ENCODE measurements at places on chromosomes 13 and 19.

DNA sequence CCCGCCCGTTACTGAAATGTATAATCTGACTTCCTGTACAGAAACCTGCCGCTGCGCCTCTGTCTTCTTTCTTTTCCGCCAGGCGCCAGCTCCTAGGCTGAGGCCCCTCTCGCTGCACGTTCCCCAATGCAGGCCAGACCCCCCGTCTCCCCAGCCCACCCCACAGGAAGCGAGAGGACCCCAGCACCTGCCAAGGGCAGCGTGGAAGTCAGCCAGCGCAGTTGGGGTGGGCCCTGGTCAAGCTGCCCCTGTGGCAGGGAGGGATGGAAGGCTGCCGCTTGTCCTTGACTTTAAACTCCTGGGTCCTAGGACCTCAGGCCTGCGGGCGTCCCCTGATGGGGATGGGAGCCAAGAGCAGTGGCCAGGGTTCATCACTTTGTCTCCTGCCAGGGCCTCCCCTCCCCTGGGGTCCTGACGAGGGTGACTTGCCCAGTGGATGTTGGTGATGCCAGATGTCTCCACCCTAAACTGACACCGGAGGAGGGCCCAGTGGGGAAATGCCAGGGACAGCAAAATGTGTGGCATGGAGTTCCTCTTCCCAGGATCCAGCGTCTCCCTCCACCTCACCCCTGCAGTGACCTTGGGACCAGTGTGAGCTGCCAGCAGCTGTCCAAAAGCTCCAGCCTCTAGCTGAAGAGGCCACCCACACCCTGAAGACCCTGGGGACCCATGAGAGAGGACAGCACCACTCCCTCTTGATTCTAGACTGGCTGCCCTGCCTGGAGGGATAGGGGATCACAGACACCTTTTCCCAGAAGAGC is 8.5 kb upstream of the MARCHF2 start:
- no peak for DNase-seq

DNA sequence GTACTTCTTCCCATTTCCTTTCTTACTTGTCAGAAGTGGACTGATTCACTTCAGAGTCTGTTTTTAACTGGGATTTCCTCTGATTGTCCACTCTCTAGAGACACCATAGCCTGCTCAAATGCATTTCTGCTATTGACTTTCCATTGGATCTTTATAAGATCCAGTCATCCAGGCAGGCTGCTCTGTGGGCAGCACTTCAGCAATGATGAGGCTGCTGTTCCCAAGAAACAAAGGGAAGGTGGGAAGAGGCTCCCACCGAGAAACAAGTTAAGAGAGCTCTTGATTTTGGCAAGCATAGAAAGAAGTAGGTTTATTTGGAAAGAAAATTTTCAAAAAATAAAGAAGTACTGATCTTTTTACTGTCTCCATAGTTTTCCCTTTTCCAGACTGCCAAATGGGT is 125.8 kb upstream of the STARD13 start:
- no peak for DNase-seq

GRCh38 chr13:43732726-43733125 is 54.0 kb downstream of the ENOX1 start:
- DNase-seq = no peak

DNA sequence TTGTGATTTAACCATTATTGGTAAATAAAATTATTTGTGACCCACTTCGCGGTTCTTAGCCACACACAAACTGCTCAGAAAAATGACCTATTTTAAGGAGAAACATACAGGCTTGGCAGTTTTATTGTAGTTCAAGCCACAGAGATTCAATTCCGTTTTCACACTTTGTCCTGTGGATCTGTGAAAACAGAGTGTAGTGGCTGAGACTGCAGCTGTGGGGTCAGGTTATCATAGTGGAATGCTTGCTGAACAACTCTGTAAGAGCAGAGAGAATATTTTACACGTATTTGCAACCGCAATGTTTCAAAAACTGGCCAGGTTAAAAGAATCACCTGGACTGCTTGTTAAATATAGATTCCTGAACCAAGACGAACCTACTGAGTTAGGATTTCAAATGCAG is 292.5 kb downstream of the GPC5 start:
- DNase-seq = no peak

GRCh38 chr13:27347211-27347772 is 76.7 kb downstream of the RASL11A start:
- DNase-seq = no peak

GRCh38 chr19:40502647-40503319 is 36.0 kb downstream of the SPTBN4 start:
- DNase-seq = no peak

DNA sequence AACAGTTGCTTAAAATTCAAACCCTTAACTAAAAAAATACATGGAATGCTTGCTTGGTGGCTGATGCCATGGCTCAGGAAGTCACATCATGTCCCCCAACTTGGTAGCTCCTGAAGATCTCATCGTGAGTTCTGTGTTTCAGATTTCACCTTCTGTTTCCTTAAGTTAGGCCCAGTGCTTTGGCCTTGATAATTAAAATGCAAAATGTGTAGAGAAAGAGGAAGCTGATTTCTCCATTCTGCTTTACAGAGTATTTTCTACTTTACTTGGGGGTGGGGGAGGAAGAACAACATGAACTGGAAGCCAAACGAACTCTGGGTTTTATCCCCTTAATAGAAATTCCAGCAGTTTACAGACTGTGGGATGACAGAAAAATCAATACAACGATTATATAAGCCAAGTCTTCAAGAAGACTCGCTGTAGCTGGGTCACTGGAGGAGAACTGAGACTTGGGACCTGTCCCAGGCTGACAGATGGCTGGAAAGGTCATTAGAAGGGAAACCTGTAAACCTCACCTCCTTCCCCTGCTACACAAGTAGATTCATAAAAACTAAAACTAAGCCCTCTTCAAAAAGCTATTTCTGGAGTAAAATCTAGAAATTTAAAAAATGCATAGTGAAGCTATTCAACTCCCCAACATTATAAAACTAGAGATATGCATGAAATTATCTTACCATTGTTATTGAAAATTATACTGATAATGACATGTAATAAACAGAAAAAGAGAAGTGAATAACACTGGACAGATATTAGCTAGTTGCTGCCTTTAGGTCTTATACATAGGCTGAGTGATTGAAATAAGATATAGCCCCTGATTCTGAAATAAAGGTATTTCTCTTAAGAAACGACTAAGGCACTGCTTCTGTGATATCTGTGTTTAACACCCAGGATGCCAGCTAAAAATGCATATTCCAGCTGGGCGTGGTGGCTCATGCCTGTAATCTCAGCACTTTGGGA is 22.1 kb upstream of the GGACT start:
- no peak for DNase-seq

- DNase-seq = no peak
These were observed 834.0 kb upstream of the PCDH9 start for GRCh38 chr13:68064001-68064770.

- DNase-seq = no peak
These were observed 22.2 kb downstream of the AP2S1 start for GRCh38 chr19:46828484-46828883.

DNA sequence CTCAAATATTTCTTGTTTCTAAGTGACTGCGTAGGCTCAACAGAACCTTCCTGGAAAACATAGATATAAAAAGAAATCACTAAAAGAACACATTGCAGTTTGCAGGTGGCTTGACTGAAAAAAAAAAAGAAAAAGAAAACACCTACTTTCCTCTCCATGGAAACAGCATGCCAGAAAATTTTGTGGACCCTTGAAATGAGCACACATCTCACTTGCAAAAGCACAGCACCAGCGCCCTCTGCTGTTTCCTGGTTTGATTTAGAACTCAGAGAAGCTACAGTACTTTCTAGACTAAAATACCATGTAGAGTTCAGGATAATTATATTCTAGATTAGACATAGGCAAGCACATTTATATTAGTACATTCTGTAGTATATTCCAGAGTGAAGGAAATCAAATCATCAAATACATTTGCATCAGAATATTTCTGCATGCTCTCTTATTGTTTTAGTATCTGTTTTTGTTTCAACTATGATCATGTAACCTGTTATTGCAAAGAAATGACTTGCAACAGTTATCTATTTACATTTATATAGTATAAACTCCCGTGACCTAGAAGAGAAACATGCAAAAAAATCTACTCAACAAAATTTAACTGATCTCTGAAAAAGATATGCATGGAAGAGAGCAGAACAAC is 22.3 kb upstream of the XPO4 start:
- DNase-seq = peak; percentile 54

- no peak for DNase-seq
These were observed 25.4 kb downstream of the PCDH9 start for GRCh38 chr13:67204764-67205163.

- DNase-seq = no peak
These were observed 16.1 kb downstream of the ERFL start for GRCh38 chr19:41911889-41912731.

DNA sequence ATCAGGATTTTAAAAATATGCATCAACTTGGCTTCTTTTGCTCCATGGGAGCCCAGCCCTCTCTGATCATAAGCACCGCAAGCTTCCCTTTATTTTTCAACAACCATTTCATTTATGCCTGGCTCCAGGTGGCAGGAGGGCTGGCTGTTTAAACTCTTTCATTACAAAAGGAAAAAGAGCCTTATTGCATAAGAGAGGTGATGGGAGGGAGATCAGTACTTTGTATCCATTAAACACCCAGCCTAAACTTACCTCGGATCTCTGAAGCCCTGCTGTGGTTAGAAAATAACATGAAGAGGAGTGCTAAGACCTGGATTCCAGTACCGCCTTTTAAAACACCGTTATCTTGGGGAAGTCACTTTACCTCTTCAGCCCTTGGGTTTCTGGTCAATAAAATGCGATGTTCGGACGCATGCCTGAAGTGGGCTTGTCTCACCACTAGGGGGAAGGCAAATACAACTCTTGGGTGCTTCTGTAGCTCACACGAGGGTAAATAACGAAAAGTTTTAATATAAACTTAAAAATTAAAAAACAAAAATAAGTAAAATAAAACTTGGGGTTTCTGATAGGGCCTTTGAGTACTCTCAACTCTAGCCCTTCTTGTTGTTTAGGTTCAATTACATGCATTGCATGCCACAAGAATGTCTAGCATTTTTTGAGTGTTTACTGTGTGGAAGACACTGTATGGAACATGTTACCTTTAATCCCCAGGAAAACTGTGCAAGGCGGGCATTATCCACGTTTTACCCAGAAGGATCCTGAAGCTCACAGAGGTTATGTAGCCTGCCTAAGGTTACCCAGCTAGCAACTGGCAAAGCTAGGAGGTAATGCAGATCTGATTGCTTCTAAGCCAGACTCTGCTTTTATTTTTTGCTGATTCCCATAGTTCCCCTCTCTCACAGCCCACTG is 240.3 kb downstream of the LMO7 start:
- peak; percentile 33 for DNase-seq

GRCh38 chr13:77583581-77583980 is 48.1 kb downstream of the SCEL start:
- no peak for DNase-seq

DNA sequence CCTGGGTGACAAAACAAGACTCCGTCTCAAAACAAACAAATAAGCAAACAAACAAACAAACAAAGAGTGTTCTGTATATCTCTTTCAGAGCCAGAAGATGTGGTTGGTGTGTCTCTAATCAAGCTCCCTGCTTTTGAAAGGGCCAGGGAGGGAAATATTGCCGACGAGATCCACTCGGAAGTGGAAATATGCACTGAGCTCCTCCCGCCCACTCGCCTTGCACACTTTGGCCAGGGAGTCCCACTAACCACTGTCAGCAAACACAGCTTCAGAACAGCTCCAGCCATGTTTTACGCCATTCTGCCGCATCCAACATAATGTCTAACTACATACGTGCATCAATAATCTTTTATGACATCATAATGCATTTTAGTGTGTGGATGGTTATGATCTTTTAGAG is 155.5 kb upstream of the VSTM2B start:
- no peak for DNase-seq

- no peak for DNase-seq
These were observed 19.4 kb downstream of the TSHZ3 start for GRCh38 chr19:31329819-31330218.

- no peak for DNase-seq
These were observed 2743.3 kb upstream of the PCDH20 start for GRCh38 chr13:64158908-64159307.

- DNase-seq = no peak
These were observed 8.2 kb downstream of the RAB11B start for GRCh38 chr19:8398311-8398771.

DNA sequence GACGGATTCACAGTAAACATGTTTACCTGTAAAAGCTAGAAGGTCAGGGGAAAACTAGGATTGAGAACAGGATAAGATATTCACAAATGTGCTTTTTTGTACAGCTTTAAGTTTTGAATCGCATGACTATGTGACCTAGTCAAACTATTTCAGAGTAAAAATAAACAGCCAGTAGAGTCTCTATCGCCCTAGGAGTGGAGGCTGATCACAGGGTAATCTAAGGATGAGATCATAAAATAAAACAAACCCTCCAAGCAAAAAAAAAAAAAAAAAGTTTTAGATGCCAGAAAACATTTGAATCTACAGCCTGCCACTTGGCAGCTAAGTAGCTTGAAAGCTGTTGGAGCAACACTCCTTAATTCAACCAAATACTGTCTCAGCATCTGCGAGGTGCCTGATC is 26.8 kb downstream of the ZNF350 start:
- no peak for DNase-seq

GRCh38 chr13:113483504-113484293 is 6.8 kb downstream of the DCUN1D2 start:
- DNase-seq = no peak

DNA sequence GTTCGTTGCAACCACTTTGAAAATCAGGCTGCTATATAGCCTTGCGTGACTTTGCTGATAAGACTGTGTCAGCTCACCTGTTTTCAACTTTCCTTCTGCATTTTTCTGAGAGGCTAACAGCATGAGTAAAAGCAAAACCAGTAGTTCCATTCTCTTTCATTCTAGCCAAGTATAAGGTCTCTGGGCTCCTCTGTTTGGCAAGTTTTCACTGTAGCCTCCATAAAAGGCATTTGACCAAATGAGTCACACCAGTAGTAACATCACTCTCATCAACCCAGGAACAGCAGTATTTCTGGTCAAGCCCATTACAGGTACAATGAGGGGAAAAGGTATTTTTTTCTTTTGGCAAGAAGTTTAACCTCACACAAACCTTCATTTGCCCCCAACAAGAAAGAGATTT is 1149.8 kb upstream of the MIR17HG start:
- no peak for DNase-seq

DNA sequence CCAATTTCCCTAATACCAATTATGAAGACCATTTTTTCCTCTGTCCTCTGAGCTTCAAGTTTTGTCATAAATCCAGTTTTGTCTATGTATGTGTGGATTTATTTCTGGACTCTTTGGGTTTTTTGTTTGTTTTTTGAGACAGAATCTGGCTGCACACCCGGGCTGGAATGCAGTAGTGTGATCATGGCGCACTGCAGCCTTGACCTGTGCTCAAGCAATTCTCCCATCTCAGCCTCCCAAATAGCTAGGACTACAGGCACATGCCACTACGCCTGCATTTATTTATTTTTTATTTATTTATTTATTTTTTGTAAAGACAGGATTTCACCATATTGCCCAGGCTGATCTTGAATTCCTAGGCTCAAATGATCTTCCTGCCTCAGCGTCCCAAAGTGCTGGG is 45.3 kb upstream of the GTF3A start:
- DNase-seq = no peak

DNA sequence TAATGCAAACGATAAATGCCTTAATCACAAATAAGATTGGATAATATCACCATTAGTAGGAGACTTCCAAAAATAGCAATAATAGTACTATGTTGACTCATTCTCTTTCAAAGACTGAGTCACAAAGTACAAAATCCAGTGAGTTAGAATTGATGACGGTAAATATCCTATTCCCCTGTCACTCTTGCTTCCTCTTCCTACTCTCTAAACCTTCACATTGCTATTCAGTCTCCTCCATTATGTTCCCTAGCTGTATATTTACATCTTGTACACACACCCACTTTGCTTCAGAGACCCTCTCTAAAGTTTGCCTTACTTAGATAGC is 26.3 kb upstream of the INTS6 start:
- DNase-seq = no peak

- no peak for DNase-seq
These were observed 175.9 kb upstream of the TRPC4 start for GRCh38 chr13:38045278-38046048.

All from CD4-positive, alpha-beta T cell treated with Interleukin-15 for 1 hour (primary cell).